ENCODE measurements at places on chromosomes 2 and 18.
A peak's percentile ranks its signal among the peaks of the same experiment; 100 is the strongest.

DNA sequence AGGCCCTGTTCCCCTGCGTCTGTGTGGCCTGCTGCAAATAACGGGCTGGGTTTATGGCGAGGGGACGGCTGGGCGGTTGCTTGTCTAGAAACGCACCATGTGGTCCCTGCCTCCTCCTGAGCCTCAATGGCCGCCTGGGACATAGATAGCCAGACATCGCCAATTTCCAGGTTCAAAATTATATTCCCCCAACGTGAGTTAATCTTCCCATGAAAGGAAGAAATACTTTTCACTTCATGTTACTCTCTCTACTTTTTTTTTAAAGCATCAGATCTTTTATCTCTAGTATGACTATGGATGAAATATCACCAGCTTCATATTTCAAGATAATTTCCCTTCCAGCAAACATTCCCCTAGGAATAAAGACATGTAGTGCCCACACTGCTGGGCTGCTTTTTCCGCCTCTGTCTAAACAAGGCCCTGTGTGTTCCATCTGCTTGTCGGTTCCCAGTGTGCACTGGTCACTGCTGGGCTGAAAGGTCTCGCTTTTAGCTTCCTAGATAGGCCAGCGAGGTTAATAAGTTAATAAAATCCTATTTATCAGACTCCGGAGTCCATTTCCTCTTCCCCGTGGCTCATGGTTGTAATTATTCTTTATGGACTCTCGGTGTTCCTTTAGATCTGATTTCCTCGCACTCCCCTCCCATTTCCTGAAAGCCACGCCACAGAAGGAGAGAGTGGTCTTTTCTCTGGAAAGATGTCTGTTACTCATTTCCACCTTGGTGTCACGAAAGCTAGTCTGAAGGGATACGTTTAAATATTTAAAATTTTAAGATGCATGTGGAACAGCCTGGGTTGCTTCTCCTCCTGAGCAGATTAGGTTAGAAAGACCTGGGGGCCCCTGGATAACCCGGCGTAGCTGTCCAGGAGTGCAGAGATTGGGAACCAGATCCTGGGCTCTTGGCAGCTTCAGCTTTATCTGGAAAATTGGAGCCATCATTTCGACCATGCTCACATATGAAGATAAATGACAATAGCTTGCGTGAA is 196.6 kb upstream of the COPS8 start:
- no peak for DNase-seq

GRCh38 chr2:67616749-67617148 is 219.6 kb downstream of the ETAA1 start:
- no peak for DNase-seq

- DNase-seq = no peak
These were observed 32.6 kb upstream of the INSIG2 start for GRCh38 chr2:118055512-118056164.

DNA sequence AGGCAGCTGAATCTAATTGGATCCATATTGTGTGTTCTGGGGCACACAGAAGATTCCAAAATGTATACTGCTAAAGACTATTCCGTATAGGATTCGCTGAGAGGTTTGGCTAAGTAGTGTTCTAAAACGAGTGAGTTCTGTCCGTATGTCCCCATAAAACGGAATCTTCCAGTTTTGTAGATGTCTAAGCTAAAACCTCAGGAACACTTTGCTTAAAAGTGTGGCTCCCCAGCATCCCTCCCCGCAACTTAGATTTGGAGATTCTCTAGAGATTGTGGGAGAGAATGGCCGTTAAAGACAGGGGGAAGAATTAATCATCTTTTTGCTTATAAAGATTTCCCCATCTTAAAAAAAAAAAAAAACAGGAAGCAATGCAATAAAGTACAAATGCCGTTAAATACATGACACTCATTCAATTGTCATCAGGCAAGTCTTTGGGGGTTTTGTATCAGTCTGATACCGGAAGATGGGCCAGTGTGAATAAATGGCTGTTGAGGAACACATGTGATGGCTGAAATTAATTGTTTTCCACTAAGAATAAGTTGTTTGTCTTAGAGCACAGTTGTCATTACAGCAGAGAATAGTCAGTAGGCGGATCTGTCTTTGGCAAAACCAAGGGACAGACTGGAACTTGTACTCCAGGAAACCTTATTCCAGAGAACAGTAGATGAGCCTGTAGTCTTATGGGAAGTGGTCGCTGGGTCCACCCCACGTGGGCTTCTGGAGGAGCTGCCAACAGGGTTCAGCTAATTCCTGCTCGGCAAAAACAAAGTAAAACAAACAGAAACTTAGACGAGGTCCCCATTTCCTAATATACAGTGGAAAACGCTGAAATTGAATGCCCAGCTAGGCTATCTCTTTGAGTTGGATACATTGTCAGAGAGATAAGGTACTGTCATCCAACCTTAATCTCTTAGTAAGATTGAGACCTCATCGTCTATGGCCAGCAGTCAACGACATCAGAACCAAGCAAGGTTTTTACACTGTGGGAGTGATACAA is 1.7 kb downstream of the EMILIN2 start:
- DNase-seq = no peak

DNA sequence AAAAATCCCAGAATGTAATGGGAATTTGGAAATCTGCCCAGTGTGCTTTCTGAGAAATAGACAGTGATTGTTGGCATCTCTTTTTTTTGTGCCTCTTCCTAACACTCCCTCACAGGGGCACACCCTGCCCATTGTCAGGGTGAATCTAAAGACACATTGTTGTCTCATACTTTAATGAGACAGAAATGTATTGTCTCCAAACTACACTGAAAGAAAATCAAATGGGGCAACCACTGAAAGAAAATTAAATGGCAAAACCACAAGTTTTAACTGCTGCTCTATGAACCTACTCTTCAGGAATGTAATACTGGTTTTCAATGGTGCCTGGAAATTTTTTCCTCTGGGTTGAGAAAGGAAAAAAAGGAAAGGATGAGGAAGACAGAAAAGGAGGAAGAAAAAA is 43.2 kb upstream of the GLS start:
- no peak for DNase-seq

GRCh38 chr2:54712516-54712915 is 10.9 kb upstream of the EML6 start:
- no peak for DNase-seq

GRCh38 chr2:169980643-169981042 is 153.4 kb downstream of the UBR3 start:
- DNase-seq = no peak

DNA sequence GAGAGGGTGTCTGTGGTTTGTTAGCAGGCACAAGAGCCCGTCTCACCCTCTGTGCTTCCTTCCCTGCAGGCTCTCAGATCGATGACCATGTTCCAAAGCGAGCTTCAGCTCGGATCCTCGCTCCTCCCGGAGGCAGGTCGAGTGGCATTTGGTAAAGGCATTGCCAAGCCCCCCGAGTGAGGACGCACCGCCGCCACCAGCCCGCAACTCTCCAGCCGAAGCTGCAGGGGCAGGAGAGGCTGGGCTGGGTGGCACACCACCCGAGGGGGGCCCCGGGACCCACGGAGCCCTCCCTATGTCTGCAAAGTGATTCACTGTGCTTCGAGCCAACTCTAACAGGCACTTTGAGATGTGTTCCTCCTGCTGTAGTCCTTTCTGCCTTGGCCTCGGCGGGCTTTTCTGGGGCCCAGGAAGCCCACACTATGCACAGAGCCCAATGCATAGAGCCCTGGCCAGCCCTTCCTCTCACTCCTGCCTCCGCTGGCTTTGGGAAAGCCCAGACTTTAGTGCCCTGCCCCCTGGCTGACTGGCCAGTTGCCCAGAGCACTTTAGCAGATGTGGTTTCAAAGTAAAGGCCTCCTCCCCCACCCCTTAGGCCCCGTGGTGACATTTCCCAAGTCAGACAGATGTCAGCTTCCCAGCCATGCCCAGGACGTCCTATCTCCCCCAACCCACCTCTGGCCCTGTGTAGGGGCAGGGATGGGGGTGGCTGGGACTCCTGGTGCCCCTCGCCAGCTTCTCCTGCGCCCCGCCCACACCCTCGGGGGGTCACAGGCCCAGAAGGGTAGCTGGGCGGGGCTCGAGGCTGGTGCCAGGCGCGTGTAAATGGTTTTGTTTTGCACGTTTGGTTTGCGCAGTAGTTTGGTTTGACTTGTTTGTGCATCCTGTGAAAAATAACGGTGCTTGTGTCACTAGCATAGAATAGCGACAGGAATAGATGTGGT is 23.3 kb upstream of the MAPRE3 start:
- DNase-seq = no peak

- DNase-seq = no peak
These were observed 83.9 kb downstream of the RTP5 start for GRCh38 chr2:241953324-241953928.

DNA sequence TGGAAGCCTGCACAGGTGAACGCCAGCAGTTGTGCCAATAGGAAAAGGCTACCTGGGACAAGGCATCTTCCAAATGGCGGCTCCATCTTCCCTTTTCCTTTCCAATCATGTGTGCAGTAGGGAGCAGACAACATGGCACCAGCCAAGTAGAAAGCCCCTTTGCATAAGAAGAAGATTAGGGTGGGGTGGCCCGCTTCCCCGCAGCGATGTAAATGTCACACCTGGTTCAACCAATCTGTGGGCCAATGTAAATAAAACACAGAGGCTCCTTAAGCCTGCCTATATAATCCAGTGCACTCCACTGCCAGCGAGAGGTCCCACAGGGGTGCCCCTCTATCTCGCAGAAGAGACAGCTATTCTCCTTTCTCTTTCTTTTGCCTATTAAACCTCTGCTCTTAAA is 468.4 kb upstream of the CRIM1 start:
- no peak for DNase-seq

DNA sequence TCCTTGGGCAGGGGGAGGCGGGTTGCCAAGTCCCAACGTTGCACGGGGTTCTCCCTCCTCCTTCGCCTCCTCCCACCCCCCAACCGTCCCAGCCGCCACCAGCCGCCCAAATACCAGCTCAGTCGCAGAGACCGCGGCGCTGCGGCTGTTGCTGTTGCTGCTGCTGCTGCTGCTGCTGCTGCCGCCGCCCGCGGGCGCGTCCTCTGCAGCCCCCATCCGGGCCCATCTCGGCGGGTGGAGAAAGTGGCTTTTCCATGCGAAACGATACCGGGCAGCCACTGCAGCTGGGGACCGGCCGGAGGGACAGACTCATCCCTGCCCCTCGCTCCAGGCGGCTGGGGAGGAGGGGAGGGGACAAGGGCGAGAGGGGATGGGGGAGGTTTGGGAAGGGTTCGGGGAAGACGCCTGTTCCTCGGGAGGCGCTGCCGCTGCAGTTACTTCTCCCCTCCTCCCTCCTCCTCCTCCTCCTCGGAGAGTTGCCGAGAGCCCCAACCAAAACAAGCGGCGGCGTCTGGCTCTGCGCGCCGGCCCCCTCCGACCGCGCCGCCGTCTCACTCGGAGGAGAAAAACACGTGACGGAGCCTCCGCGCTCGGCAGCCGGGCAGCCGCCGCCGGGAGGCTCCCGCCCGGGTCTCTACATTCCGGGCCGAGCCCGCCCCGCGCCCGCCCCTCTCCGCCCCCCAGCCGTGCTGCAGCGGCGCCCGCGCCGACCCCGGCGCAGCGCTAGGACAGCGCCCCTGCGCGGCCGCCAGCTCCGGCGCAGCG is at the start of gene IRS1:
IRS1 (minus strand) TSS at position 610 of the 765 bp plus-strand sequence. CDS start 1,082 bp downstream, outside the sequence.
- peak; percentile 70 for DNase-seq

- DNase-seq = no peak
These were observed 13.8 kb upstream of the SPATA3 start for GRCh38 chr2:230982126-230982525.

DNA sequence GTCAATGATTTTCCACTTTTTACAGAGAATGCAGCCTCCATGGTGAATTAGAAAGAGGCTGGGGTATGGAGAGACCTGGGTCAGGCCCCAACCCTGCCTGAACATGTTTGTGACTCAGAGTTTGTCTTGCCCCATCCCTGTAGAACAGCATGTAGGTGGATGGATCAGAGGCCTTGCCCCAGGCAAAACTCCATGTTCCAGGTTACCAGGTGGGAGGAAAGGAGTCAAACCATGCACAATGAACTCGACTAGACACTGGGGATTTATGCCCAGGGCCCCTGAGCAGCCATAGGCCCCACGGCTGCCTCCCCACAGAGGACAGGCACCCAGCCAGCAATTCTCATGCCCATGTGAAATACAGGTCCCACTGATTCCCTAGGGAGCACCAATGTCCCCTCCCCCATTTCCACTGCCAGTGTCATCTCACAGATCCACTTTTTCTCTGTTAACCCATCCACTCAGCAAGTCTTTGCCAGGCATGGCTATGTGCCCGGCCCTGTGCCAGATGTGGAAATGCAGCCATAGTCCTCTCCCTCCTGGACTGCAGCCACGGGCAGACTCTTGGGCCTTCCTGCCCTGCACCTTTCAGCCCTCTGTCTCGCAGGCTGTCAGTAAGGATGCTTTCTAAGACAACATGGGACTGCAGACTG is 737.8 kb upstream of the HS6ST1 start:
- DNase-seq = no peak

GRCh38 chr18:49019446-49020045 is 68.8 kb upstream of the SMAD7 start:
- DNase-seq = no peak

DNA sequence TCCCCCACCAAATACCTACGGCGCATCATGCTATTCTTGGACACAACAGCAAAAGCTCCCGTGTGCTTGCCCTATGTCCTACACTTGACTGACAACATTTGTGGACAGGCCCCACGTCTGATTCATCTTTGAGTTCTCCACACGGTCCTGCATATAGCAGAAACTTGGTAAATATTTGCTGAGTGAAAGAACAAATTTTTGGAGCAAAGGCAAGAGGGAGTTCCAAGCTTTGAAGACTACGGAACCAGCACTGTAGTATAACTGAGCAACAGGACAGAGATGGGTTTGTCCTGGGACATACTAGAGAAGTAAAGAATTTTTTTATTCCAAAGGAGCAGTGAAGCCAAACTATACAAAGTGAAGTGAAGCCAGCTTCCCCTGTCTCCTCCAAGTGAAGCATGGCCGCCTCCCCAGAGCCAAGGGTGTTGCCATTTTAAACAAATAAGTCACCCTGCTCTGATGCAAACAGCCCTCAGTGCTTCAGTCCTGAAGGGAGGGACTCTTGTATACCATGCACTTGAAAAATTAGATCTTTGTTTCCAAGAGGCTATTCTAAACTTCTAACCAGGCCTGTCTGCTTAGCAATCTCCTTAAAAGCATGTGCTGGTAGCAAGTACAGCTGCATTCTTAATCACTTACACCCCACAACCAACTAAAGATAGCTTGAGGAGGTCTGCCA is 35.9 kb downstream of the SPRED2 start:
- no peak for DNase-seq

DNA sequence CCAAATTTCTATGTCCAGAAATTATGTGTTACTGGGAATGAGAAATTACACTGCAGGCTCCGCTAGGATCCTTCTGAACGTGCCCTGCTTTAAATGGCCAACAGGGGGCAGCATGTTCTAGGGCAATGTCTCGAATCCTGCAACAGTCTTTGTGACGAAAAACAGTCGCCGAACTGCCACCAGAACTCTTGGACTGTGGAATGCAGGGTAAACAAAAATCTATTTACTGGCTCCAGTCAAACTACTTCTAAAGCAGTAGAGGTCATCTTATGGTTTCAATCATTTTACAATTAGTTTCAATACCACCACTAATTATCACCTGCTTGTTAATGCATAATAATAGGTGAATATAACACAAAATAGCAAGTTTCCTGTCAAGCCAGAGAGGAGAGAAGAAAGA is 9.8 kb upstream of the ZNF397 start:
- DNase-seq = peak; percentile 69

DNA sequence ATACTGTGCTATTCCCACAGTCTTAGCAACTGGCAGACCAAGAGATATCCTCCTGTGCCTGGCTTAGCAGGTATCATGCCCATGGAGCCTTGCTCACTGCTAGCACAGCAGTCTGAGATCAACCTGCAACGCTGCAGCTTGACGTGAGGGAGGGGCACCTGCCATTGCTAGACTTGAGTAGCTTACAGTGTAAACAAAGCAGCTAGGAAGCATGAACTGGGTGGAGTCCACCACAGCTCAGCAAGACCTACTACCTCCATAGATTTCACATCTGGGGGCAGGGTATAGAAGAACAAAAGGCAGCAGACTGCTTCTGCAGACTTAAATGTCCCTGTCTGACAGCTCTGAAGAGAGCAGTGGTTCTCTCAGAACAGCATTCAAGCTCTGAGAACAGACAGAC is 74.8 kb downstream of the AKAIN1 start:
- no peak for DNase-seq

All from NCI-H1436 (cell line).